ENCODE measurements at places on chromosomes 4 and X.

- DNase-seq: no peak
These were observed 30.5 kb downstream of the ZBTB49 start for GRCh38 chr4:4320528-4320927.

- DNase-seq: no peak
These were observed 920.9 kb upstream of the PABPC4L start for GRCh38 chr4:135122457-135122856.

DNA sequence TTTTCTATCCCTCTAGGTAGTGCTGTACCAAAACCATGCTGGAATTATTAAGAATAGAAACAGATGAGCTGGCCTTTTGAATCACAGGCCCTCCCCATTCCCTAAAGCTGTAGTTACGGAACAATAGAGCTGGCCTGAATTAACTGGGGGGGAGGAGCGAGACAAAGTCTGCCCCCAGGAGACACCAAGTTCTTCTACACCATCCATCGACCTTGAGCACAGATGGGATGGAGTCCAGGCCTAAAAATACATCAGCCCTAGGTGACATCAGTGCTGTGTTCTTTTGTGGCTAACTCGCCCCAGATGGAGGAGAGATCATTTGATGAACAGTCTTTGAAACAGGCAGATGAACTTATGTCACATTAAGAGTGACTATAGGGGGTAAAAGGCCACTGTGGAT lies 49.6 kb downstream of the LHFPL1 start:
- no peak for DNase-seq

GRCh38 chr4:2085496-2085901 lies 26.4 kb downstream of the NAT8L start:
- DNase-seq: peak; percentile 35

DNA sequence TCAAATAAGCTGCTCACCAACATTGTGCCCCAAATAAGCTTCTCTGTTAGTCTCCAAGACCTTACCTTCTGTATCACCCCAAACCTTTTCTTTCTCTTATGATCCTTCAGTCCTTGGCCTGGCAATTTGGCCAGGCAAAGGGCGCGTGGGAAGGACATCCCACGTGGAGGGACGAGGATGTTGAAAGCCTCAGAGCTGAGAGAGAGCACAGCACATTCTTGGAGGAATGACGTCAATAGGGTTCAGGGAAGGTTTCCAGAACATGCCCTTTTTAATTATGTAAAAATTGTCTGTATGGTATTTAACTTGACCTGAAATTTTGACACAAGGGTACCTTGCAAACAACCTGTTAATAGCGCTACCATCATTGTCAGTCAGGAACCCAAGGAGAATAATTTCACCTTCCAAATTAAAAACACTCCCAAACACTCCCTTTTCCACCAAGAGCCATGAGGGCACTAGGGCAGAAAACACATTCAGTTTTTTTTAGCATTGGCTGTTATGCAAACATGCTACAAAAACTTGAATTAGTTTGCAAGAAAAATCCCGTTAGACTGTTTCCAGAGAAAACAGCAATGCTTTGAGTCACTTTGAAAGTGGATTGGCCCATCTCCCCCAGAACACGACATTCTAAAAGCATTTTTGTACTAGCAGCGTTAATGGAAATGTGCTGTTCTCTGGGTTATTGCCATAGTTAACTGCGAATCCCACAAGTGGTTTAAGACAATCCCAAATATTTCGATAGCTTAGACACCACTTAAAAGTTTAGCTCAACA lies 183.2 kb upstream of the PUDP start:
- DNase-seq: no peak

GRCh38 chr4:338759-339097 lies 1.1 kb downstream of the ZNF141 start:
- DNase-seq: no peak

DNA sequence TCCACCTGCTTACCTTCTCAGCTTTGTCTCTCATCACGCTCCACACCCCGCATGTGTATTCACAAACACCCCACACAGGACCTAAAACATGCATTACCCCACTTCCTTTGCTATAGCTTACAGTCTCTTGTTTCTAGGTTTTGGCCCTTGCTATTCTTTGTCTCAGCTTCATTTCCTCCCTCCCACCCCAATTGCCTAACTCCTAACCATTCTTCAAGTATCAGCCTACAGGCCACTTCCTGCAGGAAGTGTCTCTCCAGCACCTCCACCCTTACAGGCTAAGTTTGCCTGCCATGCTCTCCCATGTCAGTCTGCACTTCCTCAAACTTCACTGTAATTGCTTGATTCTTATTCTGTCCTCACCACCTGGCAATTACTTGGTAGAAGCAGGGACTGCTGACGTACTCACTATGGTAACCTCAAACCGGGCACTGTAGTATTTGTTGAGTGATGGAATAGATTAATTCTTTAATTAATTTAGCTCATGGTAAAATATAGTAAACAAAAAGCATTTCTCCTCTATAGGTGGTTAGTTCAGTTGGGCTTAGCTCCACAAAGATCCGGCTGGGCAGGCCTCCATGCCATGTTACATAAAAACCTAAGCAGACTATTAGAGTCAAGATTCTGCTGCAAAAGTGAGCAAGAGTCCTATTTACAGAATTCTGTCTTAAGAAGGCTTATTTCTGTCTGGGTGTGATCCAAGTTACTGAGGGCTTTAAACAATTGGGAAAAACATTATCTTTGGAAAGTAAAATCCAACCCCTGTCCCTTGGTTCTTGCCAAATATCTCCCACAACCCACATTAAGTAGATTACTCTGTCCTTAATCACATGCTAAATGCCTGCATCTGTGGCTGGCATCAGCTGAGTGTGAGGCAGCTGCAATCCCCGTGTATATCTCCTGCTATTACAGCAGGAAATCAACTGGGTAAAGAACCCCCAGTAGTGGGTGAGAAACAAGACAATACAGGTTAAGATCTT lies 124.7 kb upstream of the CPEB2 start:
- no peak for DNase-seq

DNA sequence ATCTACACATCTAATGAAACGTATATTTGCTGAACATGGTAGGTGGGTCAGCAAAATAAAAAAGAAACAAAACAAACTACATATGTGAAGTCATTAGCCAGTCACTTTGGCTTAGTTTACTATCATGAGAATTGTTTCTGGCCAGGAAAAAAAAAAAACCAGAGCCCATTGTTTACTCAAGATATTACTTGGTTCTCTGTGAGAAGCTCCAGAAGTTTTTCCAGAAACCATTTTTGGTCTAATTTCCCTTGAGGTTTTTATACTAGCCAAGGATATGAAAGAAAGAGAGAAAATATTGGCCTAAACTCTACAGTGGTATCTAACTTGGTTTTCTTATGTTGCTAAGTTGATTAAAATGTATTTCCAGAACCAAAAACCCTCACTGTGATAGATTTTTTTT lies 259.1 kb downstream of the PDHA2 start:
- no peak for DNase-seq

DNA sequence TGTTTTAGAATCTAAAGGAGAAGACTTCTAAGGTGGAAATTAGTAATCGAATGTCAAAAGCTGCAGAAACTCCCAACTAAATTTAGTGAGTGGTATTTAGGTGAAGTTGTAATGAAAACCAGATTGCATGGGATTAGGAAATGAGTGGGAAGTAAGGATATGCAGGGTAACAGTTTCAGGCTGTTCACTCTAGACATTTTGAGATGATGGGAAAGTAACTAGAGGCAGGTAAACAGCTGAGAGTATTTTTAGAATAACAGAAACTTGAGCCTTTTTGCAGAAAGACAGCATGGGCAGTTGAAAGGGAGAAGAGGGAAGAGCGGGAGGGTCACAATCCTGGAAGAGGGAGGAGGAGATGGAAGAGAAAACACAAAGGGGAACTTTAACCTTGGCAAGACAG lies 12.7 kb downstream of the SPRY1 start:
- DNase-seq: no peak

DNA sequence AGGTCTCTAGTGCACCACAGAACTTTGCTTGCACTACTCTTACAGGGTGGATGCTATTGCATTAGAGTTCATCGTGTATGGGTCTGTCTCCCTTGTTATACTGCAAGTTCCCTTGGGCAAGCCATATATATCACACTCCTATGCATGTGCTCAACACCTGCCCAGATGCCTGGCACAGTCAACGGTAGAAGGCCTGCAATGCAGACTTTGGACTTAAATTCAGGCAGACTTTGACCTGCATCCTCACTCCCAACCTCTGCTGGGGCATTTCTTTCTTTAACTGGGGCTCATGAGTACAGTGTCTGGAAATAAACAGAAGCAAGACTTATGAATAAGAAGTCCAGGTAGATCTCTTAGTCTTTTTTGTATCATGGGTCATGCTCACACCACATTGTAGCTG lies 148.2 kb downstream of the LDB2 start:
- DNase-seq: no peak

GRCh38 chr4:4853921-4854648 lies 5.4 kb upstream of the MSX1 start:
- no peak for DNase-seq
